CD4-positive, alpha-beta T cell treated with Interleukin-10 for 1 hour (primary cell): ENCODE measurements at places on chromosomes 11 and 22.

DNA sequence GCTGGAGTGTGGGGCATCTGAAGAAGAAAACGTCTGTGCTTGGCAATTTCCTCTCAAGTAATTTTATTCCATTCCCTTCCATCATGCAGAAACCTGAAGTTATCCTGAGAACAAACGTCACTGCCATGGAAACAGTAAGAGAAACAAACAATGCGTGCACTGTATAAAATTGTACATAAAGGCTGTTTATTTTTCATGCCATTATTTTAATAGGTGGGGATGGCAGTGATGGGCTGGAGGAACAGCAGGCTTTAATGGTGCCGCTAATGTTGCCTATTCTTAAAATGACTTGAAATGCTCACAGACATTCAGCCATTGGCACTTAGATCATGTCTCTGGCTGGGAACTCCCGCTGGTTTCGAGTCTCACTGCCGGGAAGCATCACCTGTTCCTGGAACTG is 7.5 kb upstream of the SEZ6L start:
- no peak for DNase-seq

DNA sequence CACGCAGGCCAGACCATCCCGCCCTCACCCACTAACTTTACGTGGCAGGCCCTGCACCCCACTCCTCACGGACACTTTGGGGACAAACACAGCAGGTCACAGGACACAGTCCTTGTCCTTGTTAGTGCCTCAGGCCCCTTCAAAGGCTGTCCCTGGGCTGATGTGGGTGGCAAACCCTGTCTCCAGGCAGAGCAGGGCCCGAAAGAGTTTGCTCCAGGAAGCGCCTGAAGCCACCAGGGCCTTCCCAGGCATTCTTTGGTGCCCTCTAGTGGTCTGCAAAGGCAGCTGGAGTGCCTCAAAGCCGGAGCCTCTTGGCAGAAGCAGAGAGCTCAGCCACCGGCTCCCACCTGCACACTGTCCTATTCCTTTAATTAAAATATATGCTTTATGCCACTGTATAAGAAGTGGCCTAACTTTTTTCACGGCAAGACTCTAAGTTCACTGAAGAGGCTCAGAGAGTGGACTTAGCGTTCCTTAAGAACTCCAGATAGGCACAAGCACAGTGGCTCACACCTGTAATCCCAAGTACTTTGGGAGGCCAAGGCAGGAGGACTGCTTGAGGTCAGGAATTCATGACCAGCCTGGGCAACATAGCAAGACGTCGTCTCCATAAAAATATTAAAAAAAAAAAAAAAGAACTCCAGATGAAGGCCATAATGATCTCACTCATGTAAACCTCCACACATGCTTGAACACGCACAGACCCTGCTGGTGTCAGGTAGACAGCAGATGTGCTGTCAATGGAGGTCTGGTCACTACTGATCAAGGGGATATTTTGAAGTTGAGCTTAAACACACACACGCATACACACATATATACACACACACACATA is 11.1 kb downstream of the TXN2 start:
- DNase-seq = peak; percentile 91

GRCh38 chr11:6353367-6353987 is 33.2 kb upstream of the CAVIN3 start:
- DNase-seq = peak; percentile 65

DNA sequence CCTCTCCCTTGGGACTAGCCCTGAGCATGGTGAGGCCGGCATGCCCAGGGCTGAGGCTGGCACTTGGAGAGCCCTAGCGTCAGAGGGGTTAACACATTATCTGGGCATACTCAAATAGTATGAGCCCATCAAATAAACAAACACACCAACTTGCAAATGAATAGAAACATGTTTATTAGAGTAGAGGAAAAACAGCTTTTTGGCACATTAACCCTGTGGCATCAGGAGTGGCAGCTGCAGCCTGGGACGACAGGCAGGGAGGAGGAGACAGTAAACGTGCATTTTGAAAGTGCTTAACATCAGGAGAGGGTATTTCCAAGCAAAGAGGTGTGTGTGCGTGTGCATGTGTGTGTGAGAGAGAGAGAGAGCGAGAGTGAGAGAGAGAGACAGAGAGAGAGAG is 684.9 kb downstream of the NTM start:
- DNase-seq = no peak

GRCh38 chr11:65767406-65767805 is 13.4 kb downstream of the AP5B1 start:
- no peak for DNase-seq

DNA sequence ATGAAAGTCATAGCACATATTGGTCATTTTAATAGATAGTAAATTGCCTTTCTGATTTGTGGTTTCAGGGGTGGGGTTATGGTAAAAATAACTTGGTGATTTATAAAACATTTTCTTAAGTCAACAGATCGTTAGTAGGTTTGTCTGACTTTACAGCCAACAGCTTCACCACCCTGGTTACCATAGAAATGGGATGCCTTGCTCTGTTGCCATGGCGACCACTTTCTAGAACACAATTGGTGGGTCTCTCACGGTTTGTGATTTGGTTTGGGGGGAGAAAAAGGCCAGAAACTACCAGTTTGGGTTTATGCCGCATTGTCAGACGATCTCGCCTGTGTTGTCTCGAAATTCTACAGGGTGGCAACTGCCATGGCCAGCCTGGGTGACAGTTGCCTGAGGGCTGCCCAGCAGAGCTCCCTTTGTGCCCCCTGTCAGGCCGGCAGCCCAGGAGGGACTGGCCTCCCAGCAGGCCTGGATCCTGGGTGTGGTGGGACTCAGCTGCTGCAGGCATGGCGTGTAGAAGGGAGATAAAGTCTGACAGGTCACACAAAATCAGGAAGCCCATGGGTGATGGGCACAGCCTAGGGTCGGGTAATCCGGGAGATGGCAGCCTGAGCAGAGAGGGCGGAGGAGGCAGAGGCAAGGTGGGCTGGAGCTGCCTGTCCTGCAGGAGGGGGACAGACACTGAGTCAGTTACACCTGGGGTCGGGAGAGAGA is 30.9 kb downstream of the KCNC1 start:
- no peak for DNase-seq

DNA sequence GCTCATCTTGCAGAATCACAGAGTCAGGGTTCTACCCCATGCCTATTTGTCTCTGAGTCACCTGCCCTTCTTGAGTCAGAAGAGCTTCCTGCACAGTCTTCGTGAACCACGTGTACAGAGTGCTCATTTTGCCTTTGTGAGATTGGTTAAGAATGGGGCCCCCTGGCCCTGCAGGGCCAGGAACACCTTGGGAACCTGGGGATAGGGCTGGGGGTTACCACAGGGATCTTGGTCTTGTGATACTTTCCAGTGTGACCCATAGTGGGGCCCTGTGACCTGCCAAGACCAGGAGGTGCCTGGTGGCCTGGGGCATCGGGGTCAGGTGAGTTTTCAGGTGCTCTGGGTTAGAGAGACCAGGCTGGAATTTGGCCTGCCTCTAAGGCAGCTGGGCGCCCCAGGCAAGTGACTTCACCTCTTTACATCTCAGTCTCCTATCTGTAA is 9.4 kb downstream of the TMPRSS13 start:
- no peak for DNase-seq

DNA sequence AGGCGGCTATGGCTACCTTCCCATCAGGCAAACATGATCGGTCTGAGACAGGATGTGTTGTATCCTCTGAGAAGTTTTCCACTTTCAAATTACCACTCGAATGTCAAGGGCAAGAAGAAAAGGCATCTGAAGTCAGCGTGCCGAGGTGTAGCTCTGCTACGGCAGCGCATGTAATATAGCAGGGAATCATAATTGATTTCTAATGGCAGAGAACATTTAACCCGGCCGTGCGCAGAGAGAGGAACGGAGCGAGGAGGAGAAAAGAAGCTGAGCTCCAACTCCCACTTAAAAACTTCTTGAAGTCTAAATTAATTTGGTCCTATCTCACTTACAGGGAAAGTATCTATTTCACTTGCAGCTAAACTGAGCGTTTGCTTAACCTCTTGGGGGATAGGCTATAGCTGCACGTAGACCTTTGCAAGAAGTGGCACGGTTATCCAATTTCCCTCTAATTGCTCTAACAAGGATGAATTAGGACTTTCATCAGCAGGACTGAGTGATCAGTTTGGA is 137.3 kb upstream of the KIRREL3 start:
- DNase-seq = no peak

- DNase-seq = peak; percentile 10
Observed at GRCh38 chr22:40121461-40121860, 56.3 kb upstream of the TNRC6B start.

DNA sequence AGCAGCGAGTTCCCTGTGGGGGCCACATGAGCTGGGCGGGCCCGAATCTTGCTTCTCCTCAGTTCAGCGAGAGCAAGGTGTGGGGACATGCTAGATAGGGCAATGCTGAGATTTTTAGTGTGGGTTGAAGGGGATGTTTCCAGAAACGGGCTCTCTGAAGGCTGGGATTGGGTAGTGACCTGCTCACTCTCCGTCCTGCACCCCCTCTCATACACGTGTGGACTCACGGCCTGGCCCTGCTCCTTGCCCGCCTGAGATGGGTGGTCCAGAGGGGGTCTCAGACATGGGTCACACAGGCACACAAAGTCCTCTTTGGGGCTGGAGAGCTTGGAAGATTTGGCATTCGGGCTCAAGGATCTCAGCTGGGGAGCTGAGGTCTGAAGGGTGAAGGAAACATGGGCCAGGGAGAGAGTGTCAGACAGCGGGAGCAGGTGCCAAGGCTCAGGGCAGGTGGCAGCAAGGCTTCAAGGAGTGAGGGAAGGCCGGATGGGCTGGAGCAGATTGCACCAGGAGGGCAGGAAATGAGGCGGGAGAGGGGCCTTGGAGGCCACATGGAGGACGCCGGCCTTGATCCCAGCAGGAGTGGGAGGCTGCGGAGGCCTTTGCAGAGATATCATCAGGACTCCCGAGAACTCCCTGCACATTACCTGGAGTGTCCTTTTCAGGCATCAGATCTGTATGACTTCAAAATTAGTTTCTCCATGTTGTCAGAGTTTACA is 74.1 kb downstream of the PARVB start:
- DNase-seq = no peak

GRCh38 chr22:26887456-26887855 is 230.1 kb downstream of the MIAT start:
- DNase-seq = no peak

GRCh38 chr11:17183836-17184235 is 23.9 kb downstream of the PIK3C2A start:
- DNase-seq = no peak

DNA sequence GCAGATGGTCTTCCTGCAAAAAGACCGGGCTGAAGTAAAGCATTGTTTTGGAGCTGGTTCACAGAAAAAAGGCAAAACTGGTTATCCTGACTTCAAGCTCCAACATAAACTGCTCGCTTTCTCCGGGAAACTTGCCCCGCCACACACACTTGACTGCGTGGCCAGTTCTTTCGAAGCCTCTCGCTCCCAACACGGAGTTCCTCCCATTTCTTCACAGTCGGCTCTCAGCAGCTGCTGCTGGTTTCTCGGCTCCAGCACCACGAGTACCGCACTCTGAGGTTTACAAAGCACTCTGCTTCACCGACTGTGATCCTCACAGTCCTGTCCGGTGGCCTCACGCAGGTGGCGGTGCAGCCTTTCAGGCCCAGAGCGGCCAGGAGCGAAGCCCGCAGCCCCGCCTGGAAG is 264 bp downstream of the CHEK1 start:
- DNase-seq = no peak

- no peak for DNase-seq
Observed at GRCh38 chr11:128207861-128208321, 379.5 kb downstream of the ETS1 start.

- DNase-seq = no peak
Observed at GRCh38 chr11:46914910-46915309, 3.4 kb downstream of the LRP4 start.

GRCh38 chr11:78339945-78340344 is 77.7 kb downstream of the GAB2 start:
- no peak for DNase-seq

GRCh38 chr11:10809373-10810160 is 841 bp upstream of the EIF4G2 start:
- peak; percentile 50 for DNase-seq

DNA sequence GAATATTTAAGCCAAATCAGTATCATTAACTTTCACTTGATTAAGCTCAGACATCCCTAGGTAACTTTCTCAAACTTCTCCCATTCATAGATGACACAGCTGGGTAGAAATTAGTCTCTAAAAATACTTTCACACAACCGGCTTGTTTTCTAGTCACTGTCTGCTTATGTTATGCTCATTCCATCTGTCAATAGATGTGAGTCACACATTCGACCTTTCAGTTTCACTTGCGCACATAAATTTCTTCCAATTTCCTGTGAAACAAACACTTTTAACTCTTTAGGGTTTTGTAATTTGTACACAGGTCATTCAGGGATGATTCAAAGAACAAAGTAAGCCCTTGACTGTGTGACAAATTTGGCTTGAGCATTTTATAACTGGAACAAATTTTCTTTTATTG is 723.0 kb downstream of the KCNA4 start:
- DNase-seq = no peak

DNA sequence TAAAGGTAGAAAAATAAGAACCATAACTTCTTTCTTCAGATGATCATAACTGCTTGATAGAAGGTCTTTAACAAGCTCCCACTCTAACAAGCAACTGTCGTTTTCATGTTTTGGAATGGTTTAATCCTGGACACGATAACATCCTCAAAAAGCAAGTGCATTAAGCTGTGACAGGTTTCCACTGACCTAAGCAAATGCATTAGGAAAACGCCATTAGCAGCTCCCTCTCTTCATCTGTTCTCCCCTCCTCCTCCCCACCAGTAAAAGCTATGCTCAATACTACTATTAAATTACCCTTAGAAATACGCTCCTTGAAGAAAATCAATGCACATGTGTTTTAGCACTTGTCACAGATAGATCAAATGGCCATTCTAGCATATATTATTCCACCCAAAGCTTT is 729.4 kb downstream of the OPCML start:
- no peak for DNase-seq
